ENCODE measurements at places on chromosomes 11 and 22. TPM values are rescaled to one million over a fixed set of nuclear protein-coding genes. Genes with fewer than 3 reads are reported as not detected.

LGALS12 gene
- total RNA-seq, result 69.4 TPM

AIFM3 gene
- total RNA-seq, result 2.6 TPM

SLC29A2 gene
- 2.8 TPM for total RNA-seq

CLTCL1 gene
- total RNA-seq, result 5.0 TPM

TOMT gene
- not detected for total RNA-seq

PTPN5 gene
- total RNA-seq, result 1.8 TPM

DNA sequence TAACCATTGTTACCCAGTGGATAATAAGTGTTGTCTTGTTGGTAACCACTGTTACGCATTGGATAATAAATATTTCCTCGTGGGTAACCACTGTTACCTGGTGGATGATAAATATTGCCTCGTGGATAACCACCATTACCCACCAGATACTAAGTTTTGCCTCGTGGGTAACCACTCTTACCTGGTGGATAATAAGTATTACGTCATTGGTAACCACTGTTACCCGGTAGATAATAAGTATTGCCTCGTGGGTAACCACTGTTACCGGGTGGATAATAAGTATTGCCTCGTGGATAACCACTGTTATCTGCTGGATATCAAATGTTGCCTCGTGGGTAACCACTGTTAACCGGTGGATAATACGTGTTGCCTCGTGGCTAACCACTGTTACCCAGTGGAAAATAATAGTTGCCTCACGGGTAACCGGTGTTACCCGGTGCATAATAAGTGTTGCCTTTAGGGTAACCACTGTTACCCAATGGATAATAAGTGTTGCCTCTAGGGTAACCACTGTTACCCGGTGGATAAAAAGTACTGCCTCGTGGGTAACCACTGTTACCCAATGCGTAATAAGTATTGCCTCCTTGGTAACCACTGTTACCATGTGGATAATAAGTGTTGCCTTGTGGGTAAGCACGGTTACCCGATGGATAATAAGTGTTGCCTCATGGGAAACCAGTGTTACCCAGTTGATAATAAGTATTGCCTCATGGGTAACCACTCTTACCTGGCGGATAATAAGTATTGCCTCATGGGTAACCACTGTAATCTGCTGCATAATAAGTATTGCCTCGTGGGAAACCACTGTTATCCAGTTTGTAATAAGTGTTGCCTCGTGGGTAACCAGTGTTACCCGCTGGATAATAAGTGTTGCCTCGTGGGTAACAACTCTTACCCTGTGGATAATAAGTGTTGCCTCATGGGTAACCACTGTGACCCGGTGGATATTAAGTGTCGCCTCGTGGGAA lies 21.9 kb upstream of the NXPE4 start:
- DNase-seq, result no peak

DNA sequence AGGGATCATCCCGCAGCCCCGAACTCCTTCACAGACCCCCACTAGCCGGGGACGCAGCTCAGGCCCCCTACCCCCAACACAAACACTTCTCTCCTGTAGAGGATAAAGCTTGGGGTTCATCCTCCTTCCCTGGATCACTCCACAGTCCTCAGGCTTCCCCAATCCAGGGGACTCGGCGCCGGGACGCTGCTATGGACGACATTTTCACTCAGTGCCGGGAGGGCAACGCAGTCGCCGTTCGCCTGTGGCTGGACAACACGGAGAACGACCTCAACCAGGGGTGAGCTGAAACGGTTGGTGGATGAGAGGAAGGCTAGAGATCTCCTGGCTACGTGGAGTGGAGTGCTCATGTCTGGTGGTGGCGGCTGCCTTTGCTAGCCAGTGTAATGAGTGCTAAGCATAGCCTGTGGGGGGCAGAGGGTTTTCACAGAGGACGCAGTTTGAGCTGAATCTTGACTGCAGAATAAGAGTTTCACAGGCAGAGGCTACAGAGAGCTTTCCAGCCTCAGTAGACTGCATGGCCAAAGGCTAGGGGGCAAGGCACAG lies 580 bp downstream of the ILK start:
- no peak for DNase-seq

DNA sequence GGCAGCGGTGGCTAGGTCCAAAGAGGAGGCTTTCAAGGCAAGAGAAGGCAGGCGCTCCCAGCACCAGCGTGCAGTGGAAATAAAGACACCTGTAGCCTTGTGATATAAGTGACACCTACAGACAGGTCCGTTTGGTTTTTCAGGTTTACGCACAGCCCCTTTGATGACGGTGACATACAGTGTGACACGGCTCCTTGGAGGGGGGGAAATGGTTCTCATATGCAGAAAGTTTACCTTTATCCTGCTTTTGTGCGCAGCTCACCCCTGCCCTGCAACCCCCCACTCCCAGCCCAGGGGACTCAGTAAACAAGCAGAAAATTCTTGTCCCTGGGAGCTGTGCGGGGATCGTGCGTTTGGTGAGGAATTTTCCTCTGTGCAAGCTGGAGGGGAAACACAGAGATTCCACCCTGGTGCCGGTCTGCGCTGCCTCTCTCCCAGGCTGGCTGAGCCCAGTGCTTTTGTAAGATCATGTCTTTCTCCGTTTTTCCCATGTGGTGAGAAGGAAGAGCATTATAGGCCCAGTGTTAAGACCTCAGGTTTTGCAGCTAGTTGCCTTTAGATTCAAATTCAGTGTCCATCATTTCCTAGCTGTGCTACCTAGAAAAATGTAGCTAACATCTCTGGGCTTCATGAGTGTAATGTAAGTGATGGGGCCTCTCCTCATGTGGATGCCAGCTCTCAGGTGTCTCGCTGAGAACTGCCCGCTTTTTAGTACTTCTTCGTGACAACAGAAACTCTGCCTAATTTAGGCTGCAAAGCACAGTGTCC lies at the start of gene ELF5:
Gene ELF5 (minus strand): TSS at position 113 of the 768 bp plus-strand sequence. CDS start 8,045 bp downstream, outside the sequence.
- no peak for DNase-seq

- DNase-seq, result no peak
Observed at GRCh38 chr11:35600331-35600838, 17.9 kb upstream of the FJX1 start.

GRCh38 chr22:29313126-29313575 lies 2.3 kb downstream of the RASL10A start:
- DNase-seq, result no peak

DNA sequence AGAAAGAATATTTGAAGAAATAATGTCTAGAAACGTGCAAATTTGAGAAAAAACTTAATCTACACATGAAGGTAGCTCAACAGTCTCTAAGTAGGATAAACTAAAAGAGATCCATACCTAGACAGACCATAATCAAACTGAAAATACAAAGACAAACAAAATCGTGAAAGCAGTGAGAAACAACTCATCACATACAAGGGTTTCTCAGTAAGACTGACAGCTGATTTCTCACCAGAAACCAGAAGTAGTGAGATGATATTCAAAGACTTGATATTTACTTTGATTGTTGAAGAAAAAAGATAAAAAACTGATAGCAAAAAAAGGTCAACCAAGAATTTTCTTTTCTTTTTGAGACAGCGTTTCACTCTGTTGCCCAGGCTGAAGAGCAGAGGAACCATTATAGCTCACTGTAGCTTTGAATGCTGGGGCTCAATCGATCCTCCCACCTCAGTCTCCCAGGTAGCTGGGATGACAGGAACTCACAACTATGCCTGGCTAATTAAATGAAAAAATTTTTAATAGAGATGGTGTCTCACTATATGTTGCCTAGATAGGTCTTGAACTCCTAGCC lies 17.4 kb downstream of the NPAT start:
- no peak for DNase-seq

GRCh38 chr11:64444838-64445441 lies 86.0 kb downstream of the RPS6KA4 start:
- no peak for DNase-seq

- no peak for DNase-seq
Observed at GRCh38 chr11:24705474-24705873, 208.6 kb downstream of the LUZP2 start.

GRCh38 chr11:57213342-57214097 lies 23.5 kb downstream of the APLNR start:
- DNase-seq, result no peak

DNA sequence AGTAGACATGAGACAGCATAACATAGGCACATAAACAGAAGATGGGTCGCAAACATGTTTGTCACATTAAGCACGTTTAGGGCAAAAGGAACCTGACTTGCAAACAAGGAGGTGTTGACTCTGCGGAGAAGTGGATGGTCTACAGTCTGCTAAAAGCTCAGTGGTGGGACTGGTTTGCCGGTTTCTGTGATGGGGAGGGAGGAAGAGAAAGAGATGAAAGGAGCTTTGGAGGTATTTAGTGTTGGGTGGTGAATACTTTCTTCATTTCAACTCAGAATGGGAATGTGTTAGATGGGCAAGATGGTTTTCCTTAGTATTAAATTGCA lies 191.4 kb upstream of the SORL1-AS1 start:
- no peak for DNase-seq

DNA sequence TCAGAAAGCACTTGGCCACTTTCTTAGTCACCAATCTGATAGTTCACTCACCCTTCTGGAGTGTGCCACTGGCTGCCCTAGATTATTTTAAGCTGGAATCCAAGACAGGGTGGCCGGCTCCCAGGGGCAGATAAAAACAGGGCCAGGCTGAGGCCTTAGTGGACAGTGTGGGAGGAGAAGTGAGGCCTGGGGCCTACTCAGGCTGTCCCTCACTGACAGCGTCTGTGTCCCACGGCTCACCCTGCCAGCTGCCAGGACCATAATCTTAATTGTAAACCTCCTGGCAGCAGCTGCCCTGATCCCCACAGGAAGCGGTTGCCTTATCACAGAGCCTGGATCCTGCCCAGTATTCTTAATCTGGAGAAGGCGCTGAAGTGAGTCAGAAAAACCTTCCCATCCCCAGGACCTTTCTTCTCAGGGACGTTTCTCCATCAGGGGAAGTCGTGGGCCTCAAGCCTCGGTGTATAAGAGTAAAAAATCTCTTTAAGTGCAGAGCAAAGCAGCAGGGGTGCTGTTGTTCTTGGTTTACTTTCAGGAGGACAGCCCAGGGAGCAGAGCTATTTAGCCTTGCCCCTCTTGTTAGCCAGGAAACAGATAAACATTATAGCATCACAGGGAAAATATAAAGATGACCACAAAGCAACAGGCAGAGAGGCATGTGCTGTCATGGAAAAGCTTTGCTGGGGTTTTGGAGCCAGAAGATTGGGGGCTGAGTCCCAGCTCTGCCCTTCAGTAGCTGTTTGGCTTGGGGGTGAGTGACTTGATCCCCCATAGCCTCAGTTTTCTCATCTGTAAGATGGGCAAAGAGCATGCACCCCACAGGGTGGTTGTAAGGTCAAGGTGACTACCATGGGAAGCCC lies 39.6 kb downstream of the TSPAN18 start:
- DNase-seq, result no peak

DNA sequence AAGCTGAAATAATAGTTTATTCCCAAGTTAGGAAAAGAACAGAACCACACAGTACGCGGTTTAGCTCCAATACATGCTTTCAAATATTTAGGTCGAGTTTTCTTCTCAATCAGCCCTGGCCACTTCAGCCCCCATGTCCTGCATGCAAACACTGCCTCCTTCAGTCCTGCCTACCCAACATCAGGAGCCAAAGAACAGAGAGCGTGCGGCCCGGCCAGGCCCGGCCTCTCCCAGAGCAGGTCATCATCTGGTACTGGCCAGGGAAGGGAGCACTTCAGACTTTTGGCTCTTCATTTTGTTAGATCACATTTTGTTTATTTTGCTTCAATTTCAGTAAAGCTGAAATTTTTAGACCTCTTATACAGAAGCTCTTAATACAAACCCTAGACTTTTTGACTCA lies 6.7 kb downstream of the BRD1 start:
- no peak for DNase-seq

- DNase-seq, result no peak
Observed at GRCh38 chr11:4865855-4866254, 15.8 kb upstream of the OR51T1 start.

DNA sequence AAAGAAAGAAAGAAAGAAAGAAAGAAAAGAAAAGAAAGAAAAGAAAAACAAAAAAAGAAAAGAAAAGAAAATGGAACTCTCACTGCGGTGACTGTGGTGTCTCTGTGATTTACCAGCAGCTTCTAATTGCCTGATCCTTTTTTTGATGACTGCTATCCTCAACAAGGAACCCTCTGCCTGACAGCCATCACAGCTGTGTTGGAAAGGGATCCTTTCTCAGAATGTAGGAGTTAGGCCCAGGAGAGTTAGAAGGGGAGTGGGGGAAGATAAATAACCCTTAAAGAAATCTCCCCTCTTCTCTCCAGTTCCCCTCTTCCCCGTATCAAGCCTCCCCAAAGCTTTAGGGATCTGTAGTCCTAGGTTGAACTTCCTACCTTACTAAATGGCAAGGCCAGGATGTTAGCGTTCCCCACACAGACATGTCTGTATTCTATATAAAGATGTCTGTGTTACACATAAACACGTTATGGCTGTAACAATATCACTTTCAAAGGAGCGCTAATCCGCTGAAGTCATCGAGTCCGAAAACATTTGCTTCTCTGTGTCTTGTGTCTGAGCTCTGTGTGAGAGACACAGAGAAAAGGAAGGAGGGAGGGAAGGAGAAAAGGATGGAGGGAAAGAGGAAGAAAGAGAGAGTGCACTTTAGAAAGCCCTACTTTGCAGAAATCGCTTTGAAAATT lies 26.8 kb upstream of the WT1 start:
- no peak for DNase-seq

- DNase-seq, result no peak
Observed at GRCh38 chr11:120827198-120827597, 196.7 kb upstream of the TBCEL start.

- no peak for DNase-seq
Observed at GRCh38 chr11:130413405-130414106, 14.9 kb downstream of the ADAMTS8 start.

- DNase-seq, result no peak
Observed at GRCh38 chr22:24593836-24594568, 1.1 kb upstream of the LRRC75B start.

GRCh38 chr11:25483915-25484635 lies 847.9 kb upstream of the ANO3 start:
- no peak for DNase-seq

DNA sequence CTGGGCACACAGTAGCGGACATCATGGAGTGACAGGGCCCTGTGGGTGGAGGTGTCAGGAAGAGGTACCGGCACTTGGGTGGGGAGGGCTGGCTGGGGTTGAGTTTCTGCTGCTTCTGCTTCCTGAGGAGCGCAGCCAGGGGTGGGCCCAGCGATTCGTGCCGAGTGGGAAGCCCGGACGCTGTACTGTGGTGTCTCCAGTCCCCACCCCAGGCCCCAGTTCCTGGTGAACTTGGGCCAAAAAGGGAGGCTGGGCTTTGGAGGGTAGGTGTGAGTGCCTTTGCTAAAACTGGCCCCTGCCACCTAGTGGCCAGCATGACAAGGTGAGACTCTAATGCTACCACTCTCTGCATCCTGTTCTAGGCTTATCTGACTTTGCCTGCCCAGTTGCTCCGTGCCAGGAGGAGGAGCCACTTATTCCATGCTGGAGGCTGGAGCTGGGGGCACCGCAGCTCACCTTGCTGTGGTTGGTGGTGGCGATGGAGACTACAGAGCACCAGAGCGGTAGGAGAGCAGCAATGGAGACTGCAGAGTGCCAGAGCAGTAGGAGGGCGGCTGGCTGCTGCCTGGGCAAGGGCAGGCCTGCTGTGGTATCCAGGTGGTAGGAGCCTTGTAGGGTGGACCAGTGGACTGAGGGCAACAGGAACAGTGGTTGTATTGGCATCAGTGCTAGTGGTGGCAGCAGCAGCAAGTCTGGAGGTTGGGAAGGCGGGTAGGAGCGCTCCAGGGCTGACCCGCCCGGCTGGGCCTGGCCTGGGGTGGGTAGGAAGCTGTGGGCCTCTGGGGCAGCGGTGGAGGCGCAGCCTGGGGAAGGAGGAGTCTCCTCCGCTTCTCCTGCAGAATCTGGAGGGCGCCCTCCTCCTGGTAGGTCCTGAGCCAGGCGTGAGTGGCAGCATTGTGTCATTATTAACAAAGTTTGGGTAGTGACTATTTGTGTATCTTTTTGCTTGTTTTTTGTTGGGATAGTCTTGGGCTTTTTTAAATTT lies 2.2 kb upstream of the RFPL2 start:
- no peak for DNase-seq
